ENCODE measurements at places on chromosomes 7 and 10.

DNA sequence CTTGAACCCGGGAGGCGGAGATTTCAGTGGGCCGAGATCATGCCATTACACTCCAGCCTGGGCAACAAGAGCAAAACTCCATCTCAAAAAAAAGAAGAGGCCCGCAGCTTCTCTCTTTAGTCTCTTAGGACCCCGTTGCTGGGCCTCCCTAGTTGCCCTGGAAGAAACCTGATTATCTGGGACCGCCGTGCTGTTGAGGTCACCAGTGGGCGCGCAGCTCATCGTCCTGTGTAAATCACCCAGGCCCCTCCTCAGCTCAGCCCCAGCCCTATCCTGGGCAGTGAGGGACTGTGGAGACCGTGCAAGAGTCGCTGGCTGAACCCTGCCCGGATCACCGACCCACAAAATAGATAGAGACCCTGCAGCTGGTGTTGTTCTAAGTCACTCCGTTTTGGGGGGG, 85.0 kb downstream of the UNCX start:
- no peak for DNase-seq

DNA sequence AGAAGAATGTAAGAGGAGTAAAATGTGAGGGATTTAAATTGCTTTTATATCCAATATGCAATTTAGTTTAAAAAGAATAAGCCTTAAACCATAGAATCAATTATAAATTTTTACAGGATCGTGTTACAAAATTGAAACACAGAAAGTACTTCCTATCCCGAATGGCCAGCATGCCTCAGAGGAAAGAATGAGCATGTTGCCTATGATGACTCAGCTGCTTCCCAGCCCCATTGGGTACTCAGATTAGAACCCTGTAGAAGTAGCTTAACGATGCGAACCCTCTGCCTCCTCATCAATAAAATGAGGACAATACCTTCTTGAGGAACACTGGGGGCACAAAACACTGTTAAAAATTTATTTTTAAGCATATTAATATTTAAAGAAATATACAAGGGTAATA, 113.4 kb upstream of the CDK1 start:
- DNase-seq: no peak

DNA sequence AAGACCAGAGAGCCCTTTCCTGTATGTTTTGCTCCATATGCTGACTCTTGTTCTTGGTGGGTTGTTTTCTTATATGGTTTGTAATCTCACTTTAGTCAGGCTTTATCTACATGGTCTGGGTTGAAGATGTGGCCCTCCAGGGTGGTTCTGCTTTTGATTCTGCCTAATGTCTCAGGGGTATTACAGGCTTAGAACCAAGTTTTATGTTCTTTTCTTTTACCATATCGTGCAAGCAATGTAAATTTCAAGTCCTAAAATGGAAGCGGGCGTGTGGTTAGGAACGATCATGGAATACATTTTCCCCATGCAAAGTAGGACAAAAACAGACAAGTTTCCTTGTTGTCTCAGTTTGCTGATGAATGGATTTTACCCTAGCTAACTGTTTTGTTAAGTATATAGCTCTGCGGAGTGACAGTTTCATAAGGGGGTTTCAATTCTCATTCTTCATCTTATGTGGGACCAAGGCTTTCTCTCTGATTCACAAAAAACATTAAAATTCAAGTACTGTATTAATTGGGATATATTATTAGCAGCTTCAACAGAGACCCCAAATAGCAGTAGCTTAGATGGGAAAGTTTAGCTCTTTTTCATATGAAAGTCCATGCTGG, 58.7 kb downstream of the MTURN start:
- no peak for DNase-seq

DNA sequence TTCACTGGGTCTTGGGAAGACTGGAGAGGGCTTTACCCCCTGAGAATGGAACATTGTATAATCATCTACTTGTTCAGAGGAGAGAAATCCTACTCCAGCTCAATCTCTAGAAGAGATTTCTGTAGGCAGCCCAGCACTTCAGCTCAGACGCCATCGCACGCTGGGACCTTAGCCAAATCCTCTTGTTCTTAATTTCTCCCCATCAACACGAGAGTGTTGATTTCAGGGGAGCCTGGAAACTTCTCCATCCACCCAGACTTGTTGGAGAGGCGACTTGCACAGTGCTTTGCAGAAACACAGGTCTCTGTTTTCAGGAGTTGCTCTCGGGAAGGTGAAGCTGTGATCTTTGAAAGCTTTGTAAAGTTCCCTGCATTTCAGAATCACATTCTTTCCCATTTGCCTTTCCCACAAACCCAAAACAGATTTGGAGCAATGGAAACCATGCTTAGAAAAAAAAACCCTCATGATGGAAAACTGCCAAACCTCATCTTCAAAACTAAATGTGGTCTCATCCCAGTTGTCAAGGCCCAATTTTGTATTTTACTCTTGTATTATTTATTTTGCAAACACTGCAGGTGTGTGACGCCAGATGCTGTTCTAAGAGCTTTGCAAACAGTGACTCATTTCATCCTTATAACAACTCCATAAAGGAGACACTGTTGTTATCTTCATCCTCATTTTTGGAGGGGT, 60.9 kb downstream of the CALML3 start:
- peak; percentile 14 for DNase-seq

DNA sequence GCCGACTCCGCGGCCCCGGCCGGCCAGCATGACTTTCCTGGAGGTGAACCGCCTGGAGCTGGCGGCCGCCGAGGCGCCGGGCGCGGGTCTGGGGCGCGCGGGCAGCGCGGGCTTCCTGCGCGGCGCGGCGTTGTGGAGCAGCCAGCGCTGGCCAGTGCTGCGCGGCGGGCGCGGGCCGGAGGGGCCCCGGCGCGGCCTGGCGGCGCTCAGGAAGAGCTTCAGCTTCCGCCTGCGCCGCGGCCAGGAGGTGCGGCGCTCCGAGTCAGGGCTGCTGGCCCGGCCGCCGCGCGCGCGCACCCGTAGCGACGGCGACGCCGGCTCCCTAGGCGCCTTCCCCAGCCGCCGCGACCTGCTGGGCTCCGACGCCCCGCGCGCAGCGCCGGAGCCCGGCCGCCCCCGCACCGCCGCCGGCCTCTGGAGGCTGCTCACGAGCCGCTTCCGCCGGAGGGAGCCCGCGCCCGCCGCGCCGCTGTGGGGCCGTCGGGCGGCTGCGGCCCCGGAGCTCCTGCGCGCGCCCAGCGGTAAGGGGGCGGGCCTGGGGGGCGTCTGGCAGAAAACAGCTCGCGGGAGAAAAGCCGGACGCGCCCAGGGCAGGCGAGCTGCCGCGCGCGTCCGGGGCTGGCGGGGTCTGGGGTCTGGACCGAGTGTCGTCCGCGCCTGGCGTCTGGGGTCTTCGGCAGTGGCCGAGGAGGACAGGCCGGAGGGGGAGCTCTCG, 29.0 kb downstream of the AGAP3 start:
- DNase-seq: no peak

DNA sequence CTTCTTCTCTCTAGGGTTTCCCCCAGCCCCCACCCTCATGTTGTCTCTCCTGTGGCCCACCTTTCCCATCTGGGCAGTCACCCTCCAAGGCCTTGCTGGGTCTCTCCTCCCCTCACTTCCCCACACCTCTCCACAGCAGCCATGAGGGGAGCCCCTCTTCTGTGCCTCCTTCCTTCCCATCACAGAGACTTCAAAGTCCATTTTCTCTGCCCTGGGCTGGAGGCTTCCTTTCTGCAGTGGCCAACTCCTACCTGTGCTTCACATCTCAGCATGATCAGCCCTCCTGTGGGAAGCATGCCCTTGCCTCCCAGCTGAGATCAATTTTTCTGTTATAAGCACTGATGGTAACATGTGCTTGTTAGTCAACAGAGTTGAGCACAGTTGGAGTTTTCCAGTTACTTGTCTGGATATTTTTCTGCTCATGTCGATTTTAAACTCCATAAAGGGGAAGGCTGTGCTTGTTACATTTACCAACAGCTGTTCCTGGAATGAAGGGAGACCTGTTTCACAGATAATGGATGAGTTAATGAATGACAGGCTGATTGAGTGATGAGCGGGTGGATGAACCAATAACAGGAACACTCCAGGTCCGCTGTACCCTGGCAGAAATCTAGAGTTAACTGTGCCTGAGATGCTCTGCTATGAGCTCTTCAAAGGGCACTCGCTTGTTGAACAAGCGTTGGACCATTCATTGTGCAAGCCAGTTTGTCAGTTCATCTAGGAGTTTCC, 71.4 kb upstream of the PRSS58 start:
- DNase-seq: no peak

GRCh38 chr10:21326594-21327288, 198.7 kb downstream of the SKIDA1 start:
- DNase-seq: no peak

DNA sequence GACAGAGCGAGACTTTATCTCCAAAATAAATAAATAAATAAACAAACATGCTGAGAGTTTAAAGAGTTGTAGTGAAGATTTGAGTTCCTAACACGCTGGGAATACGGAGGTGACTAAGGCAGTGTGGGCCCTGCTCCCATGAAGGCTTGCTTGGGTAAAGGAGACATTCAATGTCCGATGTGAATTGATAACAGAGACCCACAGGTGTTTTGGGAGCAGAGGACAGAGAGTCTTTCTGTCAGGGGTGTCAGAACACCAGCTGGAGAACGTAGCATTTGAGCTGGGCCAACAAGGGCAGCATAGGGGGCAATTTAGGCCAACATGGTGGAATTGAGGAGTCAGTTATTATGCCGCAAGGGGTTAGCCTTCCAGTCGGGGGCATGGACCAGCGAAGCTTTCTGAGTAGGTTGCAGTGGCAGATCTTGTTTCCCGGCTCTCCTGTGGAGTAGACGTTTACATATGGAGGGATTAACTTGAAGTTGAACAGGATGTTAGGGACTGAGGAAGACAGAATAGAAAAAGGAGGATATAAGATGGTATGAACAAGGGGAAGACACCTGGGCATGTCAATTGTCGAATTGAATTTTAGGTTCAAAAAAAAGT, 5.6 kb downstream of the PROSER2 start:
- no peak for DNase-seq

- no peak for DNase-seq
These were observed 94.3 kb upstream of the SORCS3 start for GRCh38 chr10:104546756-104547155.

GRCh38 chr7:152402384-152403250, 33.2 kb downstream of the KMT2C start:
- no peak for DNase-seq

DNA sequence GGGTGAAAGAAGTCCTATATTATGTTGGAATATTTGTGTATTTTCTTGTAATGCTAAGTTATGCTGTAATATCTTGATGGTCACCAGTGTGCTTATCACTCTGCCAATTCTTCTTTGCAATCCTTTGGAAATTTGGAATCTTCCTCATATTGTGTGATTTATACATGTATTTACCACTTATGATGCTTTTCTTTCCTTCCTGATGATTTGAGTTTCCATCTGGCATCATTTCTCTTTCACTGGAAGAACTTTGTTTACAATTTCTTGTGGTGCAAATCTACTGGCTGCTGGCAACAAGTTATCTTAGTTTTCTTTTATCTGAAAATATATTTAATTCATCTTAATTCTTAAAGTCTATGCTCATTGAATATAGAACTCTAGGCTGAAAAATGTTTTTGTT, 29.2 kb downstream of the CFAP69 start:
- DNase-seq: no peak

GRCh38 chr10:4437791-4438190, 388.2 kb upstream of the AKR1E2 start:
- no peak for DNase-seq

GRCh38 chr10:28768227-28768626, 90.9 kb downstream of the BAMBI start:
- peak; percentile 54 for DNase-seq

DNA sequence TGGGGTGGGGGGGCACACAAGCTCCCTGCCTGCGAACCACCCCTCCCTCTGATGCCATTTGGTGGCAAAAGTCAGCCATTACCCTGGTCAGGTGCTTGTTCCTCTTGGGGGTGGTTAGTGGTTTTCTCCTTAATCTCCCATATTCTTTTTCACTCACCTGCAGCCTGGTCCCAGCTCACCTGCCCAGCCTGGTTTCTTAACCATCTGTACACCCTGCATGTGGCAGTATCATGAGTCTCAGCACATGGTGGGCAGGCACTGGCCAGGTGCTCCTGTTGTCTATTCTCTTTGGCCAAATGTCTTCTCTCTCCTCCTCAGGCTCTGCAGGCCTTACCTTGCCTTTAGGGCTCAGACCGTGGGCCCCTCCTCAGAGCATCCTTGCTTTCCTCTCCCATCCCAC, 30.5 kb downstream of the OGDH start:
- no peak for DNase-seq

DNA sequence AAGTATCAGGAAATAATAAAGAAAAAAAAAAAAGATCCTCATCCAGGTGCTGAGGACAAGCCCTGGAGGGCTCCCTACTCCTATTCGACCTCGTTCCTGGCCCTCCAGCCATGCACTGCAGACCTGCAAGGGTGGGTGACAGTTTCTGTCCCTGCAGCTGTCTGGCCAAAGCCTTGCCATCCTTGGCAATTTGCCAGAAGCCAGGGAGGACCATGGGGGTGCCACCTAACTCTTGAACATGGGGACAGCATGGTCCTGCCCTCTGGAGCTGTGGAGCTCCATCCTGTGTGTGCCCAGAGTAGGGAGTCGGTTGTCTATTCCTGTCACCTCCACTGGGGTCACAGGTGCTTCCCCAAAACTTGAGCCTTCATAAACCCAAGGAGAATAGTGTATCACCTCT, 27.8 kb downstream of the DMBT1 start:
- DNase-seq: no peak

DNA sequence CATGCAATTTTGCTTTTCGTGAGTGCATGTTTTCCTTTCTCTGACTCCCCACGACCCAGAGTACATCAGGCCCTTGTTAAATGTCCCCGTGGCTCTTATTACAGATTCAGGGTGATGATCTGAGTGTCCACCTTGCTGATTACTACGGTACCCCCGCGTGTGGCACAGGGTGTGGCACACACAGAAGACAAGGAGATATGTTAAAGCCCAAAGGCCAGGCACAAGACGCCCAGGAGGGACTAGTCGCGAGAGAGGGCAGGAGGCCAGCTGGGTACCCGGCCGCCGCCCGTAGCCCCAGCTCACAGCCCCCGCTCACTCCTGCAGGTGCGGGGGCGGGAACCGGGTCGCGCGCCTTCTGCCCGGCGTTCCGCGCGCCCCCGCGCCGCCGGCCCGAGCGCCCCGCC, 281 bp upstream of the EXOC6 start:
- no peak for DNase-seq

DNA sequence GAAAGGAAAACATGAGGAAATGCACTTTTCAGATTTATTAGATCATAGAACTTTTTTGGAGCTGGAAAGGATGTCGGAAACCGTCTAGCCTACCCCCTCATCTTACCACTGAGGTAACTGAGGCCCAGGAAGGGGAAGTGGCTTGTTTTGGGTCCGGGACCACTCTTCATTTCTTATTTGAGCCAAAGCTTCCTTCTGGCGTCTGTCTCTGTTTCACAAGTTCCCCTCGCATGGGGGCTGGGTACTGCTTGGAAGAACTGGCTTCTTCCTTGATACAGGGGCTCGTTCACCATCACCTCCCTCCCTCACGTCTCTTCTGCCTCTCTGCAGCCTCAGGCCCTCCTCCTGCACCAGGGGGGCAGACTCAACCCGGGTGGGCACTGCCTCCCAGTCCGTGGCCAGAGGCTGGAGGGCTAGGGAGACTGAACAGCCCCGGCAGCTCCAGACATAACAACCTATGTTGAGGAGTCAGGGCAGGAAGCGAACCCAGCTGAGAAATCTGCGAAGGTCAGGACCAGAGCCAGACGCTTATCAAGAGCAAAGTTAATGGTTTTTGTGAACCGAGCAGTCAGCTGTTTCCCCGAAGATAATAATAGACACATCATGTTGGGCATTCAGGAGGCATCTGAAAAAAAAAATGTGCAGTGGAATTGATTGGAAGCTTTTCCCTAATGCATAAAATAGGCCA, 12.9 kb downstream of the HTRA1 start:
- DNase-seq: no peak
